ENCODE measurements at places on chromosomes 12 and 14.
A peak's percentile ranks its signal among the peaks of the same experiment; 100 is the strongest.

GRCh38 chr12:48933664-48934311, 8.5 kb upstream of the FKBP11 start:
- DNase-seq = no peak

- DNase-seq = no peak
Measured at GRCh38 chr12:42485823-42486222, 103.7 kb downstream of the PRICKLE1 start.

- DNase-seq = peak; percentile 92
Measured at GRCh38 chr14:74257078-74257940, 18.1 kb downstream of the VSX2 start.

GRCh38 chr14:104527857-104528459, 51.6 kb upstream of the C14orf180 start:
- no peak for DNase-seq

DNA sequence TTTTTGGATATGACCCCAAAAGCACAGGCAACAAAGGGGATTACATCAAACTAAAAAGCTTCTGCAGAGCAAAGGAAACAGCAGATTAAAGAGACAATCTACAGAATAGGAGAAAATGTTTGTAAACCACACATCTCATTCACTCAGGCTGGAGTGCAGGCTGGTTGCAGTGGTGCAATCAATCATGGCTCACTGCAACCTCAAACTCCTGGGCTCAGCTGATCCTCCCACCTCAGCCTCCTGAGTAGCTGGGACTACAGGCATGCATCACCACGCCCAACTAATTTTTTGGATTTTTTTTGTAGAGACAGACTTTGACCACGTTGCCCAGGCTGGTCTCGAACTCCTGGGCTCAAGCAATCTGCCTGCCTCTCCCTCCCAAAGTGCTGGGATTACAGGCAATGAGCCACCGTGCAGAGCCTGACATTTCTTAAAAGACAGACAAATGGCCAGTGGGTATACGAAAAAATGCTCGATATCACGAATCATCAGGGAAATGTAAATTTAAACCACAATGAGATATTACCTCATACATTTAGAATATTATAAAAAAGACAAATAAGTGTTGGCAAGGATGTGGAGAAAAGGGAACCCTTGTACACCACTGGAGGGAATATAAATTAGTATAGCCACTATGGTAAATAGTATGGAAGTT, 9.8 kb downstream of the NCKAP5L start:
- no peak for DNase-seq
